ENCODE measurements at places on chromosomes 13 and 19.
A peak's percentile ranks its signal among the peaks of the same experiment; 100 is the strongest.

DNA sequence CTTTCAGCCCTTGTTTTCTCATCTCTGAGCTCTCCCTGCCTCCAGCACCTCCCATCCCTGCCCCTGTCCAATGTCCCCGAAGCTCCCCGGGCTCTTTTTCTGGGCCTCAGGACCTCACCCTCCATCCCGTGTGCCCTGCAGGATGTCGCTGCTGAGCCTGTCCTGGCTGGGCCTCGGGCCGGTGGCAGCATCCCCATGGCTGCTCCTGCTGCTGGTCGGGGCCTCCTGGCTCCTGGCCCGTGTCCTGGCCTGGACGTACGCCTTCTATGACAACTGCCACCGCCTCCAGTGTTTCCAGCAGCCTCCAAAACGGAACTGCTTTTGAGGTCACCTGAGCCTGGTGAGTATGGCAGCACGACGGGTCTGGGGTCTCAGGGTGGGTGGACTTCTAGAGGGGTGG, 51.1 kb upstream of the CYP4F8 start:
- no peak for DNase-seq

DNA sequence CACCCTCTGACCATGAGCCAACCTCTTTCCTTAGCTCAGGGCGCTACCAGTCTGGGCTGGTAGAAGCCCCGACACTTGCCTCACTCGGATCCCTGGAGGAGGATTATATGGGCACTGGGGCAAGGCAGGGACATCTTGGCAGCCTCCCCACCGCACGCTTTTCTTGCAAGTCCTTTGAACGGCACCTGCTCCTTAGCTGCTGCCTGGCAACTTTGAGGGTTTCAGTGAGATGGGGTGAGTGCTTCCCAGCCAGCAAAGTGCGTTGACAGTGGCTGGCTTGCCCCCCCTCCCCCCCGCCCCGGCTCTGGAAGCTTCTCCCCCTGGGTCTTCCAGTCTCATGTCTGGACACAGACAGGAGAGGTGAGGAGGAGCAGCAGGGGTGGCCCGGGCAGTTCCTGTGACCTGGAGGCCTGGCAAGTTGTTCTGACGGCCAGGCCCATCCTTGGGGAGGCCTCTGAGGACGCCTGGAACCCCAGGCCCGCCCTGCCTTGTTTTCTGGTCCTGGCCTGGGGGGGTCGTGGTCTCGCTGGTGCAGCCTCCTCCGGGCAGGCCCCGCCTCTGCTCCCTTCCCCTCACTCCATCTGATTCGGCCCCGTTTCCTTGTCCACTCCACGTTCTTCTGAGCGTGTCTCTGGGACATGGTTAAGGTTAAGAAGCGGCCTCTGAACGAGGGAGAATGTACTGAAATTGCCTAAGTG, 75.2 kb downstream of the ATP11A start:
- no peak for DNase-seq

DNA sequence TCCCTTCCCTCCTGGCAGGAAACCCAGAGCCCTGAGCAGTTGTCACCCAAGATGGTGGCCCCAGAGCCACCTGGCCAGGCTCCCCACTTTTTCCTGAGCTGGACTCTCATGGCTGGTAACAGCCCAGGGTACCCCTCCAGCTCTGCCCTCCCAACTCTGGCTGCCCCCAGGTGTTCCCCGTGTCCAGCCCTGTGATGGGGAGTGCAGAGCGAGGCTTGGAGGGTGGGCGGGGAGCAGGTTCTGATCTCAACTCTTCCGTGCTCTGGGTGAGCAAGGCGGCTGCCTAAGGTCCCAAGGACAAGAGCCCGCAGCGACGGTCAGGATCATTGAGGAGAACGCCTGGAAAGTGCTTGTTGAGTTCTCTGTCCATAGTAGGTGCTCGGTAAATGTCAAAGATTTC, 54.7 kb upstream of the GAS6 start:
- peak; percentile 19 for DNase-seq

DNA sequence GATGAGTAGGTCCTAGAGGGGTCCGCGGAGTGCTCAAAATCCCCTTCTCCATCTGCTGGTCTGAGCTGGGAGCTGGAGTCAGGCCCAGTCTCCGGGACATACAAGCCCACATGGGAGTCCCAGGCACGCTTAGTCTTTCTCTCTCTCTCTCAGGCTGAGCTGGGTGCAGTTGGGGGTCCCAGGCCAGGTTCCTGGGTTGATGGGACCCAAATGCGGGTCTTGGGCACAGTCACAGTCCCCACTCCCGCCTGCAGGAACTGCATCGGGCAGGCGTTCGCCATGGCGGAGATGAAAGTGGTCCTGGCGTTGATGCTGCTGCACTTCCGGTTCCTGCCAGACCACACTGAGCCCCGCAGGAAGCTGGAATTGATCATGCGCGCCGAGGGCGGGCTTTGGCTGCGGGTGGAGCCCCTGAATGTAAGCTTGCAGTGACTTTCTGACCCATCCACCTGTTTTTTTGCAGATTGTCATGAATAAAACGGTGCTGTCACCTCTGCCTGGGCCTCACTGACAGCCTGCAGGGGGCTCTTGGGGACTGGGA, 23.8 kb downstream of the CYP4F12 start:
- DNase-seq: peak; percentile 19

DNA sequence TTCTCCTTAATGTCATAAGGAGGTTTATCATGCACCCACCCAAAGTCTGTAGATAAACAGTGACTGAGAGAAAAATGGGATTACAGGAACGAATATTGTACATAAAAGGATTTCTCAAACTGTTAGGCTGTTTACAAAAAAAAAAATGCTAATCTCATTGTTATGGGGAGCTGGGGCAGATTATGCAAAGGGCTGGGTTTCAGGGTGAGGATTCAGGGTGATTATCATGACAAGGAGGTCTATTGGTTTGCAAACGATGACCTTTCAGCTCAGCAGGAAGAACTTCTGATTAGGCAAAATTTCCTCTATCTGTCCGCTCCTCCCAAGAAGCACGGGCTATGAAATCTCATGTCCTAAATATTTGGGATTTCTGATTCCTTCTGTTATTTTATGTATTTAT, 41.4 kb downstream of the NLRP12 start:
- no peak for DNase-seq

GRCh38 chr19:43814663-43815352, 12.3 kb upstream of the ZNF283 start:
- DNase-seq: no peak

DNA sequence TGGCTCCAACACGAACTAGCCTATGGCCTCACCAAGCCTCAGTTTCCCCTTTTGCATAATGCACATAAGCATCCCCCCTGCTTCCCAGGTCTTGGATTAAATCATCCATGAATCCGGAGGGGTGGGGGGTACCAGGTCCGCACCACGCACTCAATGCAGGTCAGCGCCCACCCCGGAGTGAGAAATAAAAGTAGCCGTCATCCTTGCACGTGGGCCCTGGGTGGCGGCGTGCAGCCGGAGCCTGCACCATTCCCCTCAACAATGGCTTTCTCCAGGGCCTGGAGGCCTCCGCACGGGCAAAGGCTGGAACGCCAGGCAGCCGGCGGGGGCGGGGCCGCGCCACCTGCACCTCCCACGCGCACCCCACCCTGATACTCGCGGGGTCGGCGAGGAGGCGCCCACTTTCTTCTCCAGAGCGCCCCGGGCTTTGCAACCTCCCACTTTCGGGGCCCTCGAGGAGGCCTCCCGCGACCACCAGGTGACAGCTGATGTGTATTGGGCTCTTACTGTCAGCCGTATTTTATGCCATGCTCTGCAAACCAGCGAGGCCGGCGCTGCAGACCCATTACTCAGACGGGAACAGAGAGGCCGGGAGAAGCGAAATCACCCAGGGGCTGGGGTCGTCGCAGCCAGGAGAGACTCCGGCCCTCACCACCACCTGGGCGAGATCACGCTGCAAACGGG, 767 bp upstream of the GADD45B start:
- DNase-seq: peak; percentile 78

- DNase-seq: no peak
These were observed 26.7 kb downstream of the ZNF728 start for GRCh38 chr19:22976248-22976647.

Measured in activated CD8-positive, alpha-beta memory T cell treated with anti-CD3 and anti-CD28 coated beads, Interleukin-2, amount 10 ng/mL, durations not matched to agents 7 days and 5 days (primary cell).